ENCODE measurements at places on chromosomes 3 and 15.
A peak's percentile ranks its signal among the peaks of the same experiment; 100 is the strongest.

- DNase-seq = no peak
Observed at GRCh38 chr3:183081459-183082183, 17.7 kb downstream of the MCCC1 start.

DNA sequence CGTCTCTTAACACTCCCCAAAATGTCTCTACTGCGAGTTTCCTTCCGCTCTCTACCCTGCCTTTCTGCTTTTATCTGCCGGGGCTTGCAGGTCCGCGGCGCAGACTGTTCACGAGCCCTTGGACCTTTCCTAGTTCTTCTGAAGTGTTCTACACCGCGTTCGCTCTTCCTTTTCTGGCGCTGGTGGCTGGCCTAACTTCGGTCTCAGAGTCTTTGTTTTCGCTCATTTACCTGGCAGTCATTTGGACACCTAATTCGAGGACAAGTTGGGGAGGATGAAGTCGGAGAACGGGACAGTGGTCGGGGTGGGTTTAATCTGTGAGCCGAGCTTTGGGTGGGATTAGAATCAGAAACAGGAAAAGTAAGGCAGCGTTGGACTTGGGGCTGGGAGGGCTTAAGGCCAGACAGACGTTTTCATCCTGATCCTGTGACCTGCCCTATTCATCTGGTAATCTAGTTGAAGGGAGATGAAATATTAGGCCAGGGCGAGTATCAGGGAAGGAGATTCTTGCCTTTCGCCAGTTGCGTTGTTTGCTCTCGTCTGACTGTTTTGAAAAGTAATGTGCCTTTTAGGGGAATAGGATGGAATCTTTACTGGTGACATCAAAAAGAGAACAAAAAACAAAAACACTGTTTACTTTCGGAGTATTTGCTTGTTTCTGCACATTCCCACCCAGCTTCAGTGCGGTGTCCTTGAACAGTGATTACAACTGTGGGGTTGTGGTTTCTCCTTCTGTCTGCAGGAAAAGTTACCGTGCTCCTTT is 1.8 kb downstream of the DIPK2A start:
- peak; percentile 85 for DNase-seq

DNA sequence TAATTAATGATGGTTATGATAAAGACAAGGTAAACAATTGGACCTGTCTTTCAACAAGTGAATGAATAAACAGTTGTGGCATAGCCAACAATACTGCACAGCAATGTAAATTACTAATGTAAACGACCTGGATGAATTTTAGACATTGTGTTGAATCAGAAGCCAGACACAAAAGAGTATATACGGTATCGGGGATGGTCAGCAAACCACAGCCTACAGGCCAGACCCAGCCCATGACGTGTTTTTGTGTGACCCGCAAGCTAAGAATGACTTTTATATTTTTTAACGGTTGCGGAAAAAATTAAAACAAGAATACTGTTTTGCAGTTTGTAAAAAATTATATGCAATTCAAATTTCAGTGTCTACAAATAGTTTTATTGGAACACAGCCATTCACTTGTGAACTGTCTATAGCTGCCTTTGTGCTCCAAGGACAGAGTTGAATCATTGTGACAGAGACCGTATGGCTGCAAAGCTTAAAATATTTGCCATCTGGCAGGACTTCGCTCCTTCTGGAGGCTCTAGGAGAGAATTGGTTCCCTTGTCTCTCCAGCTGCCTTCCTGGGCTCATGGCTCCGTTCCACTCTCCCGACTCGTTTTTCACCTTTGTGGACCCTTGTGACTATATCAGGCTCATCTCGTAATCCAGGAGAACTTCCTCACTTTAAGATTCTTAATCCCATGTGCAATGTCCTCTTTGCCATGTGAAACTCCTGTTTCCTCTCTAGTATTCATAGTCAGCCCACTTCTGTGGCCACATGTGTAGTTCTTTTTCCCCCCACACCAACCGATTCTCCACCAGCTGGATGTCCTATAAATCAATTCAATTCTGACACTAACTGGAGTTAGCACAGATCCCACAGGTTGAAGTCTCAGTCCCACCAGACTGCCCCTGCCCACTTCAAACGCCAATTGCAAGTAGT is 72.7 kb downstream of the CMTM8 start:
- DNase-seq = no peak

DNA sequence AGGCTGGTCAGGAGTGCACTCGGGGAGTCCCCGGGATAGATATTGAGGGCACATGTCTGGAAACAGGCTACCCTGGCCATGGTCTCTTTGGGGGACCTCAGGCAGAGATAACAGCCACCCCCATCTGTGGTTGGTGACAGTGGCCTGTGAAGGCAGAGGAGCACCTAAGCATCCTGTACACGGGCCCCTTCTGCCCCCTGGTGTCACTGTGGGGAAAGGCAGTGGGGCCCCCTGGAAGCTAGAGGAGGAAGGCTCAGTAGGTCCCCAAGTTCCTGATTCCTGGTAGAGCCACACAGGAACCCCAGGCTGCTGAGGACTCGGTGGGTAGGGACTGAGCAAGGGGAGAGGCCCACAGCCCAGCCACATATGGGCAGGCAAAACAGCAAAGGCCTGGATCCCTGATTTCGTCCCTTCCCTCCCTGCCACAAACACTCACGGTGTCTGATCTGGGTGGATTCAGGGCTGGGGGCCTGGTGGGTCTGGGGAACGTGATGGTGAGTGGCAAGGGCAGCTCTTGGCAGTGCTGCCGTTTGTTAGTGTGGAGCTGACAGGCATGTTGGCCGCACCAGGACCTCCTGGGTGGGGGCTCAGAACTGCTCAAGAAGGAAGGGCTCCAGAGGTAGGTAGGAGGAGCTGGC is 14.1 kb upstream of the CXCR6 start:
- DNase-seq = no peak

- DNase-seq = no peak
Observed at GRCh38 chr3:42133500-42134298, 42.5 kb downstream of the TRAK1 start.

- DNase-seq = no peak
Observed at GRCh38 chr3:5428607-5429516, 241.4 kb downstream of the EDEM1 start.

DNA sequence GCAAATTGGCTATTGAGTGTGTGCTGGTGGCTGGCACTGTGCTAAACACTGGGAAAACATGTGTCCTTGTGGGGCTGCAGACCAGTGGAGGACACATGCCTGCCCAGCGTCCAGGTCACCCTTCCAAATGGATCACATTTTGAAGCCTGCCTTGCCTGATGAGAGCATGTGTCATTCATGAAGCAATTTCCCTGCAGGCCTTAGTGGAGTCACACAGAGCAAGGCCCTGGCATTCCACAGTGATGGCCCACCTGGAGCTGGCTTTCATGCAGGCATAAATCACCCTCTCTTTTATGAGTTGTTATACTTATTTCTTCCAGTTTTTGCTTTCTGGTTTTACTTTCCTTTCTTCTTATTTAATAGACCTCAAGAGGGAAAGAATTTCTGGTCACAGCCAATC is 219.5 kb downstream of the EPHB1 start:
- DNase-seq = no peak

DNA sequence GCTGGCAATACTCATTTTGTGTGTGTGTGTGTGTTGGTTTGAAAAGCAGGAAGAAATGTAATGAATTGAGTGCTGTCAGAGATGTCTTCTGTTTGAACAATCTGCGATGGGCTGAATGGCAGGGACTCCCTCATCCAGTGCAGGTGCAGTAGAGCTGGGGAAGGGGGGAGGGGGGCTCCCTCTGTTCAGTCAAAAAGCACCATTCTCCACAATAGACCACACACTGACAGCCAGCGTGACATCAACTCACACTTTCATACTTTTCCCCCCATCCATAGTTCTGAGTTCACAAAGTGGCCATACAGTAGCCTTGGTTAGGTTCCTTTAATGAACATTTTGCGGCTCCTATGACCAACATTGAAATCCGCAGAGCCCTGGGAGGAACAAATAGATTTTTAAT is 10.4 kb downstream of the SOX2 start:
- peak; percentile 98 for DNase-seq

DNA sequence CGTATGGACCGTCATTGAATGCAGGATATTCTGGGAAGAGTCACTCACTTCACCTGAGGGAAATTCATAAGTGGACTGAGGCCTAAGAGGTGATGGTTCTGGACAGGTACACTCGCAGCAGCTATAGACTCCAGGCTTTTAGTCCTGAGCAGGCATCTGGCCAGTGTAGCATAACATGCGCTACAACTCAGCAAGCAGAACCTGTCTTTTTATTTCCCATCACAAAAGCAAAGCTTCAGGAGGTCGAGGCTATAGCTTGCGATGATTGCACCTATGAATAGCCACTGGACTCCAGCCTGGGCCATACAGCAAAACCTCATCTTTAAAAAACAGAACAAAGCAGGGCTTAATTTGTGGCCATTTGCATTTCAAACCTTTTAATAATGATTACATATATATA is 185.8 kb downstream of the KCNH8 start:
- no peak for DNase-seq

- DNase-seq = no peak
Observed at GRCh38 chr3:73045391-73045790, 16.1 kb upstream of the EBLN2 start.

DNA sequence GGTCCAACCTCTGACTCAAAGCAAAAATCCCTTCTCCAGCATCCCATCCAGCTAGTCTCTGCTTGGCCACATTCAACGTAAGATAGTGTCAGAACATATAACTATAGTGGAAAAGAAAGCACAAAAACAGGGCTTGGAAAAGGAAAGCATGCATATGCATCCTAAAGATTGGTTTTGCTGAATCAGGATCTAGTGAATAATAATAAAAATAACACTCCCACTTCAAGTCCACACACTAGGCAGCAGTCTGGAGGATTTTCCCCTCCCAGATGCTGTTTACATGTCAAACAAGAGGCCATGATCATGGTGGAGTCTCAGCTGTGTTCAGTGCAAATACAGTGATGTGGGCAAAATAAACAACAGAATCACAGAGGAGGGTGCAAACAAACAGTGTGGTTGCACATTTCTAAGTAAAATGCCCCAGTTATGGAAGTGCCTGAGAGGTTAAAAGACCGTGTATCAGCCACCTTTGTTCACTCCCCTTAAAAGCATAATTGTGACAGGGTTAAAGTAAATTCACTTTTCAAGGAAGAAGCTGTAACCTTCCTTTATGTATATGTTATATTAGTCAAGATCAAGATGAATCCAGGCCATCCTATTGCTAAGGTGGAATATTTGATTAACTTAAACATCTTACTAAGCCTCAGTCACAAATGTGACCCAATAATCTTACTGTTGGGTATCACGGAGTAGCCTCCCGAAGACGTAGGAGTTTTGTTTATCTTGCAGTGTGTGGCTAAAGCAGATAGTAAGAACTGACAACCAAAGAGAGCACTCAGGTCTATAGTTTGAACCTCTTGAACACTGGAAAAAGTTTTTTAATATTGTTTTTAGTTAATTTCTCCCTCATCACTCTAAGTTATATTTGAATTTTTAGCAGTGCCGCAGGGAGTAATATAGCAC is 424.5 kb downstream of the SOX2 start:
- DNase-seq = peak; percentile 82

GRCh38 chr3:61573441-61573840 is 12.1 kb downstream of the PTPRG start:
- no peak for DNase-seq

DNA sequence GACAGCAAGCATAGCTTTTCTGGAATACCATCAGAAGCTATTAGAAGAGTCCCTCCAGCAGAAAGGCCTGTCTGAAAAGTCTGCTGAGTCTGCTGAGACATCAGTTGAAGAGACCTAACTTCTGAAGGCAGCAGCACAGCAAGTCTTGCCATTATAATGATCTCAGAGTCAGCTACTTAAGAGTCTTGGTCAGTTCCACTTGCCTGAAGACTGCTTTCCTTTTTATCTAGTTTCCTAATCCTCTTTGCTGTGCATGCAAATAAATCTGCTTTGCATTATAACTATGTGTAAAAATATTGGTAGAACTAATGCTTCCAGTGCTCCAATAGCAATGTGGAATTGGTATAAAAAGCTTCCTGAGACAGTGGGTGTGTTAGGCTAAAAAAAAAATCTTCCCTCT is 34.9 kb upstream of the CPOX start:
- DNase-seq = no peak

DNA sequence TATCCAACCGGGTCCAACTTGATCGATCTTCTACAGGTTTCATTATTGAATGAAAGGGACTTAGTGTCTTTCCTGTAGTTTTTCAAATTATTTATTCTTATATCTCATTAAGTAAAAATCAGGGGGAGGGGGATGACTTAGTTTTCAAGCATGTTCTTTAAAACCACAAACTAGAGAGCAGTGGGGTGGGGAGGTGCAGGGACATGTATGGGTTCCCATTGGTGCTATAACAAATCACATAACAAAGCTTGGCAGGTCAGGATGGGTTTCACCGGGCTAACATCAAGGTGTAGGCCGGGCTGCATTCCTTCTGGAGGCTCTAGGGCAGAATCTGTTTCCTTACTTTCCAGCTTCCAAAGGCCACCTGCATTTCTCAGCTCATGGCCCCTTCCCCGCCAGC is 32.7 kb downstream of the CCNL1 start:
- DNase-seq = no peak

DNA sequence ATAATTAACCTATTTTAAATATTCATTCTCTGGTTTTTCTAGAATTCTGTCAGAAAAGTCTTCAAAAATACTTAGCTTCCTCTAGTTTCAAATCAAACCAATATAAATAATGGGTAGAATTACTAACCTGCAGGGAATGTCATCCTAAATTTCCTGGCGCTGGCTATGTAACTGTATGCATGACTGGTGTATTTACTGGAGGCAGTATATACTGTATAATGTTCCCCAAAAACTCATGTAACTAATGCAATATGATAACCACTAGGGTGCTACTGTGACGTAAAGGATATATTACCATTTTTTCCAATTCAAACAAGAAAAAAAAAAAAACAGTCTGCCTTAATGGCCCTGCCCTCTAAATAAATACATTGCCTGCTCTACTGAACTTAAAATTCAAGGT is 407.5 kb downstream of the MECOM start:
- DNase-seq = no peak

DNA sequence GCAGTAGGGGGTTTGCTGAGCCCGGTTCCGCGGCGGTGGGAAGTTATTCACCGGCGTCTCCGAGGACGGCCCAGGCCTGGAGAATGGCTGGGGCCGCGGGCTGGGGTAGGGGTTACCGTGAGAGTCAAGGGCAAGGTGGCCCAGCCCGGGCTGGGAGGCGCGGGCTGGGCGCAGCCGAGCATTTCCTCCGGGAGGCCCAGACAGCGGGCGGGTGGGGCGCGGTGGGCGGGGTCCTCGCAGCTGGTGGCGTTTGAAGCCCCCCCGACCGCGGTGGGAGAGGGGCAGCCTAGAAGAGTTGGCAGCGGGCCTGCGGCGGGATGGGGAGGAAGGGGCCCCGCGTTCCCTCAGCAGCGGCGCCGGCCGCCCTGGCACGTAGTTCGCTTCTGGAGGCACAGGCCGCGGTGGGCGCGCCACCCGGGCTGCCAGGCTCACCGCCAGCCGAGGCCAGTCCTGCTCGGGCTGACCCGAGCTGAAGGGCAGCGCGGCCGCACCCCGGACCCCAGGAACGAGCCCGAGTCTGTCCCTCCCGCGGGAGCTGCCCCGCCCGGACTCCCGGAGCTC is 960 bp upstream of the KLF13 start:
- DNase-seq = peak; percentile 70

GRCh38 chr3:42101481-42101880 is 10.3 kb downstream of the TRAK1 start:
- no peak for DNase-seq

GRCh38 chr15:48544778-48545177 is 100.7 kb downstream of the FBN1 start:
- DNase-seq = no peak

- DNase-seq = no peak
Observed at GRCh38 chr3:188635258-188636042, 481.5 kb downstream of the LPP start.

GRCh38 chr3:79052054-79052681 is 715.6 kb downstream of the ROBO1 start:
- DNase-seq = no peak

GRCh38 chr3:185815391-185816282 is 9.2 kb downstream of the IGF2BP2 start:
- DNase-seq = no peak

All from NCI-H2081 (cell line).